ENCODE measurements at places on chromosomes 2 and 18. TPM values are rescaled to one million over a fixed set of nuclear protein-coding genes. Genes with fewer than 3 reads are reported as not detected.

The CLEC4F gene
- total RNA-seq: not detected

The MAL gene
- total RNA-seq: 6.1 TPM

The MREG gene
- total RNA-seq: 19.0 TPM

The USP40 gene
- total RNA-seq: 20.6 TPM

The CAPN14 gene
- 4.0 TPM for total RNA-seq

The RBKS gene
- 0.78 TPM for total RNA-seq

The GRP gene
- total RNA-seq: not detected

The CASP8 gene
- total RNA-seq: 7.5 TPM

The SP5 gene
- total RNA-seq: not detected

The MTA3 gene
- 23.6 TPM for total RNA-seq

The REG3A gene
- total RNA-seq: not detected

The ATOH8 gene
- total RNA-seq: 0.07 TPM

The TMEM178A gene
- total RNA-seq: 0.56 TPM

The CCL20 gene
- 17.5 TPM for total RNA-seq

The ITGA4 gene
- 3.6 TPM for total RNA-seq

The CCDC74A gene
- 12.1 TPM for total RNA-seq

The FZD7 gene
- total RNA-seq: 6.8 TPM

The STAM2 gene
- total RNA-seq: 7.6 TPM

The NPHP1 gene
- total RNA-seq: 4.1 TPM

The IL36G gene
- total RNA-seq: 15.7 TPM

The GPR55 gene
- total RNA-seq: not detected

The GALNT5 gene
- total RNA-seq: 48.1 TPM

The SERPINB12 gene
- total RNA-seq: 0.28 TPM

The NT5DC4 gene
- not detected for total RNA-seq

The COL5A2 gene
- 33.1 TPM for total RNA-seq

The ABHD1 gene
- not detected for total RNA-seq

The PCARE gene
- not detected for total RNA-seq

The DNER gene
- 5.1 TPM for total RNA-seq

The OR6B2 gene
- not detected for total RNA-seq

The COL4A3 gene
- not detected for total RNA-seq

The SERPINB4 gene
- 5.0 TPM for total RNA-seq

The SLC66A3 gene
- total RNA-seq: 20.6 TPM

The DSG2 gene
- 93.5 TPM for total RNA-seq

The ATP6V1C2 gene
- 0.09 TPM for total RNA-seq

Data from airway epithelial cell (primary cell).